Suprapubic skin (tissue), 4 donors: ENCODE measurements at places on chromosomes 3 and 15.

GRCh38 chr3:107401301-107401700 is 24.1 kb downstream of the CCDC54 start:
- no peak for DNase-seq

GRCh38 chr3:69539134-69539533 is 153.2 kb upstream of the FRMD4B start:
- no peak for DNase-seq

DNA sequence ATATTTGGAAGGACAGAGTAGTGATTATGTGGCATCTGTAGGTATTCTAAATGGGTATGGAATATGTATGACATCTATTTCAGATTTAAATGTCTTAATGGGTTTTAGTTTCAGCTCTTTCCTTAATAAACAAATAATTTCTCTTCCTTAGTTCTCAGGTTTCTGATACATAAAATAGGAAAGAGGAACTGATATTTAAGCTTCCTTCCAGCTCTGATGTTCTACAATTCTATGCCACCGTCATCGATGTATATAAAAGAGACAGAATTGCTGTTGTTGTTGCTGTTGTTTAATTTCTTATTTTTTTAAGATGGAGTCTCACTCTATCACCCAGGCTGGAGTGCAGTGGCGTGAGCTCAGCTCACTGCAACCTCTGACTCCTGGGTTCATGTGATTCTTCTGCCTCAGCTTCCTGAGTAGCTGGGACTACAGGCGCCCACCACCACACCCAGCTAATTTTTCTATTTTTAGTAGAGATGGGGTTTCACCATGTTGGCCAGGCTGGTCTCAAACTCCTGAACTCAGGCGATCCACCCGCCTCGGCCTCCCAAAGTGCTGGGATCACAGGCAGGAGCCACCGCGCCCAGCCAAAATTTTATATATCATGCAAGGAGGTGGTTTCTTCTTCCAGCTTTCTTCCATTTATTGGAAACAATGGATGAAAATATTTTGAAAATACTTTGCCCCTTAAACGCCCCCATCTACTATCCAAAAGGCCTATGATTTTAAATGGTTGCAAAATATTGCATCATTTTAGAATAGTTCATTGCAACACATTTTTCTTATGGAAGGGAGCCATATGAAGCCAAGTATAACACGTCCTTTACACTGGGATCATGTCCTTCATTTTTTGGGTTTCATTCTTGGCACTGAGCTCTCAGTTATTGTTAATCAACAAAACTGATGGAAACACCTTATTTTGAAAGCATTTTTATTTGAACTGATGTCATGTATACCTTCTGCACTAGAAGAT is 13.9 kb upstream of the C15orf61 start:
- DNase-seq, result no peak

- DNase-seq, result no peak
These were observed 7.3 kb upstream of the ZBTB38 start for GRCh38 chr3:141360888-141361598.

- no peak for DNase-seq
These were observed 101.3 kb downstream of the DGKG start for GRCh38 chr3:186260726-186261125.
